ENCODE measurements at places on chromosomes 7 and 10.

- DNase-seq: no peak
Measured at GRCh38 chr7:157831143-157831905, 494.5 kb downstream of the DNAJB6 start.

GRCh38 chr10:70183304-70183703 lies 13.0 kb upstream of the SAR1A start:
- no peak for DNase-seq

DNA sequence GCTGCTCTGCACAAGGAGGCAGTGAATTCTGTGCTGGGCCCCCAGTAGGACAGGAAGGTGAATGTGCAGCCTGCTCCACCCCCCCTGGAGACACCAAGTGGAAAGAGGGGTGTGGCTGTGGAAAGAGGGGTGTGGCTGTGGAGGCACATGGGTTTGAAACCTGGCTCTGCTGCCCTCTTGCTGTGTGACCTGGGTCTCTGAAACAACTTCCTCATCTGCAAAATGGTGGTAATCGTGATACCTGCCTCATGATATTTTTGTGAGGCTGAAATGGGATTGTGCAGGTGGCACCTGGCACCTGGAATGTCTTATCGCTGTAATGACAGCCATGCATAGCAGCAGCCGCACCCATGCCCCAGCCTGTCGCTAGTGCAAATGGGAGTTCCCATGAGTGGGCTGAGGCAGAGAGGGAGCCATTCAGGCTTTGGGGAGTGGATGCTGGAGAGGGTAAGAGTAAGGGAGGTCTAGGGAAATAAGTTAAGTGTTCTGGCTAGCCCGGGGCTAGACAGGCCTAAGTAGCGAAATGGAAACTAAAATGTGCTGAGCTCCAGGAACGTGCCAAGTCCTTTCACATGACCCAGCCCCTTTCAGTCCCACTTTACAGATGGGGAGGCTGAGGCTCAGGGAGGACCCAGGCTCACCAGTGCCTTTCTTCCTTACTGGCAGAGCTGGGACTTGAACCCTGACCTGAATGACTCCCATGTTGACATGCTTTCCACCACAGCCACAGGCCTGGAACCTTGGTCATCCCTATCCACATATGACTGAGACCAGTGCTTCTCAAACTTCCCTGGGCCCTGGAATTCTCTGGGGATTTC lies 35.0 kb downstream of the C10orf105 start:
- no peak for DNase-seq

DNA sequence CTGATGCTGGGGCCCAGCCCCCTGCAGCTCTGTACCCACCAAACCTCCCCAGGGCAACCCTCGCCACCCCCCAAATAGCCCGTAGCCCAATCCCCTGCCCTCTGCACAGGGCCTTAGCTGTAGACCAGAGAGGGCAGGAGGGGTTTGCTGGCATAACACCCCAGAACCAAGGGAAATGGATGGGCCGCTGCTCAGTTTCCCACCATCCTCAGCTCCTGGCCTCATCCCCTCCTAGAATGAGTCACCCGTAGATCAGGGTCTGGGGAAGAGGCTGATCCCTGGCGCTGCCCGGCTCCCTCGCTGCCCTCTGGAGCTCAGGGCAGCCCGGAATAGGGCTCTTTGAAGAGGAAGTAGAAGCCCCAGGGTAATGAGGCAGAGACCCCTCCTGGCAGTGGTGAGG lies 31.2 kb downstream of the LDB3 start:
- no peak for DNase-seq

DNA sequence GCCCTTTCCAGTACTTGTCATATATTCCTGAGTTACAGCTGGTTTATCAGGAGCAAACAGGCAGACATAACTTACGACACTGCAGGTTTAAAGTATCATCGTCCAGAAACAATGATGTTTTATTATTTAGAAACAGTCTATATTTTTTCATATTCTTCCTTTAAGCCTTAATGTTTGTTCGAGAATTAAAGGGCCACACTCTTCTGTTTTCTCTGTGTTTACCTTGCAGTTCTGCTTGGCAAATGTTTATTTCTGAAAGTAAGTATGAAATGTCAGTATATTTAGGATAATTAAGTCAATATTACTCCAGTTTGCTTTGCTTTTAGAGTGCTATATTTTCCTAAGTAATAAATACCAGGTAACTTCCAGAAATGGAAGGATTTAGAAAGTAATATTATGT lies 115.1 kb downstream of the VTI1A start:
- DNase-seq: no peak

DNA sequence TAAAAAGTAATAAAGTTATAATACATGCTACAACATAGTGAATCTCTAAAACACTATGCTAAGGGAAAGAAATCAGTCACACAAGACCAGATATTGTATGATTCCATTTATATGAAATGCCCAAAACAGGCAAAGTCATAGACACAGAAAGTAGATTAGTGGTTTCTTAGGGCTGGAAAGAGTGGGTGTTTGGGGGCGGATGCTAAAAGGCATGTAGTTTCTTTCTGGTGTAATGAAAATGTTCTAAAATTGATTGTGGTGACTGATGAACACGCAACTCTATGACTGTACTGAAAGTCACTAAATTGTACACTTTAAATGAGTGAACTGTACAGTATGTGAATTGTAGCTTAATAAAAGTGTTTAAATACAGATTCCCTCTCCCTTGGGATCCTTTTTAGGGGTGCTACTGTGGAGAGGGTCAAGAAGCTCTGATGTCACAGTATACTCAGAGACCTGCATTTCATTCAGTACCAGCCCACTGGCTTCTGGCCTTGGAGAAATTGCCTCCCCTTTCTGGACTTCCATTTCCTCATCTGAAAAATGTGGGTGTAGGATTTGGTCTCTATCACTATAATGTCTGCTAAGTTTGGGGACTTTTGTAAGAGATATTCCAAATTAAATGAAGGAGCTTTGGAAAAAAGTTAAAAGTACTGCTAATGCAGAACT lies 46.4 kb downstream of the AOAH start:
- no peak for DNase-seq

DNA sequence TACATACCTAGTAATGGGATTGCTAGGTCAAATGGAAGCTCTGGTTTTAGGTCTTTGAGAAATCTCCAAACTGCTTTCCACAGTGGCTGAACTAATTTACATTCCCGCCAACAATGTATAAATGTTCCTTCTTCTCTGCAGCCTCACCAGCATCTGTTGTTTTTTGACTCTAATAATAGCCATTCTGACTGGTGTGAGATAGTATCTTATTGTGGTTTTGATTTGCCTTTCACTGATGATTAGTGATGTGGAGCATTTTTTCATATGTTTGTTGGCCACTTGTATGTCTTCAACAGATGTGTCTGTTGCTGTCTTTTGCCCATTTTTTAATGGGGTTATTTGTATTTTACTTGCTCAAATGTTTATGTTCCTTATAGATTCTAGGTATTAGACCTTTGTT lies 675.5 kb downstream of the SUGCT start:
- no peak for DNase-seq

DNA sequence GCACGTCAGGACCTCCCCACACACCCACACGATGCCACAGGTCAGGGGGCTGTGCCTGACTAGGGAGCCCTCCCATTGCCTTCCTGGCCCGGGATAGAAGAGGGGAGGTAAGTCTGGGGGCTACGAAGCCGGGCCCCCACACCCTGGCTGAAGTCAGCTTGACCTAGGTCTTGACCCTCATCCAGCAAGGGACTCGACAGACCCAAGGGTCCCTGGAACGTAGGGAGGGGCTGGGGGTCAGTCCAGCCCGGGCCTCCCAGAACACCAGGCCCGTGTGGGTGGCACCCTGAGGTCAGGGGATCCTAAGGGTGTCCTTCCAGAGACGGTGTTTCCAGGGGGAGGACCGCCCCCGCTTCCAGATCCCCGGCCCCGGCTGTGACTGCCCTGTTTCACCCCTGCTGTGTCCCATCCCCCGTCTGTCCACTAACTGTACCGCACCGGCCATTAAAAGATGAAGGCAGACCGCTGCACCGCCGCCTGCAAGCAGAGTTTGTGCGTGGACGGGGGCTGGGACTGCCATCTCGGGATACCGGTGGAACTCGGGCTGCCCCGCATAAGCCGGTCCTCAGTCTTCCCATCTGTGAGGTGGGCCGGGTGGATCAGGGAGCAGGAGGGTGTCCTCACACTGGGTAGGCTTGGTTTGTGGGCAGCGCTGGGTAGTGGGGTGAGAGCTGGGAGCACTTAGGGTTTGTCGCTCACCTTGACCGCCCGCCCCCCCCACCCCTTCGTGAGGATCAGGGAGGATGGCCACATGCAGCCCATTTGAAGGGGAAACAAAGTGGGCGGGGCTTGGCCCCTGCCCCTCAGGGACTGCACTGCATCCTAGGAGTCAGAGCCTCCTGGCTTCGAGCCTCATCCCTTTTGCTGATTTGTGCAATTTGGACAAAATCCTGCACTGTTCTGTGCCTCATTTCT lies 21.1 kb downstream of the SLC29A4 start:
- DNase-seq: no peak

GRCh38 chr7:121824276-121824675 lies 48.7 kb upstream of the PTPRZ1 start:
- DNase-seq: no peak

DNA sequence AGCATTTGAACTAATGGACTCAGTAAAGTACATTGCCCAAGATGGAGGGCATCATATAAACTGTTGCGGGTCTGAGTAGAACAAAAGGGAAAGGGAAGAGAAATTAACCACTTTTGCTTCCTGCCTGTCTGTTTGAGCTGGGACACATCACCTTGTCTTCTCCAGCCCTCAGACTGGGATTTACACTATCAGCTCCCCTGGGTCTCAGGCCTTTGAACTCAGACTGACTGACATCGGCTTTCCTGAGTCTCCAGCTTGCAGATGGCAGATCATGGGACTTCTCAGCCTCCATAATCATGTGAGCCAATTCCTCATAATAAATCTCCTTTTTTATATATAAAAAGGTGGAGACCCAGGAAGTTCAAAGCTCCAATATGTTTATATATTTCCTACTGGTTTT lies 23.0 kb upstream of the WASL start:
- DNase-seq: no peak

DNA sequence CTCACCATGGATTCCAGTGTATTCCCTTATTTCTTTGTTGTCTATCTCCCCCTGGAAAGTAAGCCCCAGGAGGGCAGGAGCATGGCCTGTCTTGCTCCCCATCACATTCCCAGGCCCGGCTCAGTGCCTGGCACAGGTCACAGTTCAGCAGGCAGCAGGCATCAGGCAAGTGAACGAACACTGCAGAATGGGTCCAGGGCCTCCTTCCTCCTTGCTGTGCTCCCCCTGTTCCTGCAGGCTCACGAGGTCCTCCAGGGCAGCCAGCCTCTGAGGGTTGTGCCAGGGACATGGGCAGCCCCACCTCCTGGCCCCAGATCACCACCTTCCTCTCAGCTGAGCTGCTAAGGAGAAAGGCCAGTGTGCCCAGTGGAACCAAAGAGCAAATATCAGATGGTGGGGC lies 41.8 kb downstream of the PDLIM1 start:
- DNase-seq: no peak

GRCh38 chr7:39882148-39882784 lies 67.8 kb upstream of the CDK13 start:
- DNase-seq: no peak

DNA sequence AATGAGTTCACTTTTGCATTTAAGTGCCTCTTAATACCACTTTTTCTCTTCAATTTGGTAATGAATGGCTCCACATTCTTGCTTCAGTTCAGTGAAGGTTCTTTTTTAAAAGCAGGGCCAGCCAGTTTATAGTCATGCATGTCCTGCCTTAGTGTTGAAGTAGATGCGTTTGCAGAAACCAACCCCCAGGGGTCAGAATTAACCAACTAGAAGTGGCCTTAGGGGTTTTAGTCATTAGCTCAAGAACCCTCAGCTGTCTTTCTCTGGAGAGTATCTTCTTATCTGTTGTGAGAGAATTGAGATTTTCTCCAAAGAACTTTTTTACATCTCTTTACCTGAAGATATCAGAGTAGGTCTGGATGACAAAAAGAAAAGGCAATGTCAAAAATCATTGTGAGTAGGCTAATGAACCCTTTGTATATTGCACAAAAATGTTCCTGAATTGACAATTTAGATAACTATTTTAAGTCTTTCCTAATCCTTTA lies 82.2 kb downstream of the PIK3CG start:
- peak; percentile 33 for DNase-seq

DNA sequence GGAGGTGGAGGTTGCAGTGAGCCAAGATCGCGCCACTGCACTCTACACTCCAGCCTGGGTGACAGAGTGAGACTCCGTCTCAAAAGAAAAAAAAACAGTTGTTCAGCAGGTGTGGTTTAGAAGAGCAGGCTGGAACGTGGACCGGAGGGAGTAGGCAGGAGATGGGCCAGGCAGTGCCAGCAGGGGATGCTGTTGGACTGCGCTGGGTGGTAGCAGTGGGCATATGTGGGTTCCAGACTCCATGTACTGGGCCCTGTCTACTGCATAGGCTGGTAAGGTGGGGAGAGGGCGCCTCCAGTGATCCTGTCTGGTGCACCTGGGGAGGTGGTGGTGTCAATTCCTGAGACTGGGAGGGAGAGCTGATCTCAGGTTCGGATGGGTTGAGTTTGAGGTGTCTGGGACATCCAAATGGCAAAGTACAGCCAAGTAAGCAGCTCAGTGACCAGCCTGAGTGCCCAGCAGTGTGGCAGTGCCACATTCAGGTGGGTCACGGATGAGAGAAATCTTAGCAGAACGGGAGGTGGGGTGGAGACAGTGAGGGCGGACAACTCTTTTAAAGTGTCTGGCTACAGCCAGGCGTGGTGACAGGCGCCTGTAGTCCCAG lies 25.9 kb downstream of the SFXN4 start:
- no peak for DNase-seq

GRCh38 chr10:93947055-93947454 lies 46.7 kb upstream of the PLCE1 start:
- no peak for DNase-seq

GRCh38 chr10:114545071-114545470 lies 113.0 kb downstream of the ABLIM1 start:
- no peak for DNase-seq

GRCh38 chr7:157769526-157770215 lies 432.9 kb downstream of the DNAJB6 start:
- no peak for DNase-seq

DNA sequence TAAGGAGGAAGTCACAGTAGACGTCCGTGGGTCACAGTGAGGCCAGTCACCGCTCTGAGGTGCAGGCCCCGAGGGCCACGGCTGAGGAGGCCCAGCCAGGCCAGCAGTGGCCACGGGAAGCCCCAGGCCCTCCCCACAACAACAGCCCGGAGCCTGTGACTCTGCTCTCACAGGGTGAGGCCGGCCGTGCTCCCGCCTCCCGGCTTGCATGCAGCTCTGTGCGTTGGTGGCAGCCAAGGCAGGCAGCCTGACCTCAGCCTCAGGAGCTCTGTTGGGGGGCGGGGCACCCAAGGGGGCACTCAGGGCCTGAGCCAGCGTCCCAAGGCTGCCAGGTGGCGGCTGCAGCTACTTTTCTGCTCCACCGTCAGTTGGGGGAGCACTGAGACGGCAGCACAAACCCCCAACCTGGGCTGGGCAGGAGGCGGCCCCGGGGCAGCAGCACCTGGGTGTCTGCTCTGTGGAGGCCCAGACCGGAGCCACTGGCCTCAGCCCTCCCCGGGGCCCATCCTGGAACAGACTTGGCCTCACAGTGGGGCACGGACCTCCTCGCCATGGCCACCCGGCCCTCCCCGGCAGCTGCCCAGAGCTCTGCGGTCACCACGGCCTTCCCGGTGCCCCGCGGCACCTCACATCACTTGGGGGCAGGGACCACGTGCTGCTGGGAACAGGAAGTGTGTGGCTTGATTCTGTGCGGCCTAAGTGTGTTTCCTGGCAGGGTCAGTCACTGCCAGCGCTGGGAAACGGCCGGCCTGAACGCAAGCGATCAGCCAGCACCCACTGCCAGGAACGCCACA lies 13.3 kb downstream of the CYP2W1 start:
- DNase-seq: no peak

GRCh38 chr7:158602905-158603772 lies 15.5 kb upstream of the PTPRN2 start:
- no peak for DNase-seq

GRCh38 chr7:108136191-108136688 lies 6.1 kb upstream of the LAMB4 start:
- no peak for DNase-seq
